Right ventricle myocardium inferior (tissue), 1 donor: ENCODE measurements at places on chromosomes 7 and 10. TPM values are rescaled to one million over a fixed set of nuclear protein-coding genes. Genes with fewer than 3 reads are reported as not detected.

CPN1 gene
- not detected for total RNA-seq

- no peak for DNase-seq
These were observed 130.8 kb upstream of the GPR26 start for GRCh38 chr10:123535386-123535785.

MOSPD3 gene
- total RNA-seq = 9.3 TPM

- no peak for DNase-seq
These were observed 39.2 kb upstream of the LRRC17 start for GRCh38 chr7:102873470-102874165.

MMP21 gene
- total RNA-seq = not detected

GRCh38 chr10:34906067-34906965 lies 91.2 kb upstream of the PARD3 start:
- DNase-seq = no peak

UCMA gene
- total RNA-seq = not detected

SPDYE2 gene
- not detected for total RNA-seq

- peak; percentile 56 for DNase-seq
These were observed at the start of gene GRM3 for GRCh38 chr7:86643561-86644281. Gene GRM3, plus strand, starts transcription at chr7:86643909. Its CDS starts 121,237 bp downstream, at chr7:86765146.

GRCh38 chr7:88204525-88205110 lies 15.2 kb downstream of the SRI start:
- no peak for DNase-seq

DNA sequence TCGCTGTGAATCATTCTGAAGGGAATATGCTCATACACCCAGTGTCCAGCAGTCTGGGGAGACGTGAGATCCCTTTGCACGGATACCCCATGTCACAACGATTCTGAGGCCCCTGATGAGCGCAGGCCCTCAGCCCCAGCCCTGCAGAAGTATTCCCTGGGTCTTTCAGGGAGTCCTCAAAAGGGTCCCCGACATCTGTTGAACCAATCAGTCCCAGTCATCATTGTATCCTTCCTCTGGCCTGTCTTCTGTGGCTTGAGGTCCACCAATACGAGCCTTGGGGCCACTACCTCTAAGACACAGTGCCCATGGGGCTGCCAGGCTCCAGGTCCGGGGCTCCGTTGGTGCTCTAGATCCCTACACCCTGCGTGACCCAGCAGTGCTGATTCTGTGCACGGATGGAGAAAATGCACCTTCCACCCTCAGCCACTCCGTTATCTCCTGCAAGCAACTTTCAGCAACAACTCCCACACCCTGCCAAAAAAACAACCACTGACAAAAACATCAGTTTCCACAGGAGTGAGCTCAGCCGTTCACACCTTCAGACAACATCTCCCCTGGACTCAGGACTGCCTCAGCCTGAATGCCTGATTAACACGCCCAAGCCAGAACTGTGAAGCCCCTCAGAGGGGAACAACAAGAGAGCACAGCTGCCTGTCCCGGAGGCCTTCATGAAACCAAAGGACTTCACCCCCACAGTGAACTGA lies 46.9 kb upstream of the KDM7A start:
- DNase-seq = no peak
